Spinal cord (tissue), 10 donors: ENCODE measurements at places on chromosomes 4 and X. TPM values are rescaled to one million over a fixed set of nuclear protein-coding genes. Genes with fewer than 3 reads are reported as not detected.

The TRIM75 gene
- polyA plus RNA-seq = not detected

The AKAP14 gene
- 3.3 TPM for polyA plus RNA-seq

The USP17L15 gene
- polyA plus RNA-seq = not detected

The NR3C2 gene
- polyA plus RNA-seq = 9.2 TPM

The NPY5R gene
- polyA plus RNA-seq = 9.9 TPM

The CABS1 gene
- 0.11 TPM for polyA plus RNA-seq

The SLIT2 gene
- polyA plus RNA-seq = 64.6 TPM

The UGT2A1 gene
- polyA plus RNA-seq = 0.47 TPM

The SYNPO2 gene
- 6.1 TPM for polyA plus RNA-seq

The VCX gene
- not detected for polyA plus RNA-seq

The UGT2B10 gene
- not detected for polyA plus RNA-seq

The NPY1R gene
- 13.9 TPM for polyA plus RNA-seq

The RNF212 gene
- polyA plus RNA-seq = 12.6 TPM
